Activated CD4-positive, alpha-beta T cell treated with anti-CD3 and anti-CD28 coated beads for 24 hours (primary cell): ENCODE measurements at places on chromosomes 16 and 17.

DNA sequence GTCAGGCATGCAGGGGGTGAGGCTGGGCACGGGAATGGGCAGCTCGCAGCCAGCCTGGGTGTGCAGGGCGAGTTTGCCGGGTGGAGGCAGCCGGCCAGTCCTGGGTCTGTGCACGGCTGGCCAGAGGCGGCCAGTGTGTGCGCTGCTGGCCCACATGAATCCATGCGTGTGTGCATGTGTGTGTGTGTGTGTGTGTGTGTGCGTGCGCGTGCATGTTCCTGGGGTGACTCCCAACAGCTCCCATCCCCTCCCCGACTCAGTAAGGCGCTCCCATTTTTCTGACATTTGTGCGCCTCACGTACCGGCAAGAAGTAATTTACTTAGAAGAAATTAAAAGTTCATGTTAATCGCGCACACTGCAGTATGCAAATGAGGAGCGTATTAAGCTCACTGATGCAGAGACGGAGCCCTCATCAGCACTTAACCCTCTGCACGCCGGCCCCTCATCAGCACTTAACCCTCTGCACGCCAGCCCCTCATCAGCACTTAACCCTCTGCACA, 55.4 kb upstream of the ACSF3 start:
- no peak for DNase-seq

DNA sequence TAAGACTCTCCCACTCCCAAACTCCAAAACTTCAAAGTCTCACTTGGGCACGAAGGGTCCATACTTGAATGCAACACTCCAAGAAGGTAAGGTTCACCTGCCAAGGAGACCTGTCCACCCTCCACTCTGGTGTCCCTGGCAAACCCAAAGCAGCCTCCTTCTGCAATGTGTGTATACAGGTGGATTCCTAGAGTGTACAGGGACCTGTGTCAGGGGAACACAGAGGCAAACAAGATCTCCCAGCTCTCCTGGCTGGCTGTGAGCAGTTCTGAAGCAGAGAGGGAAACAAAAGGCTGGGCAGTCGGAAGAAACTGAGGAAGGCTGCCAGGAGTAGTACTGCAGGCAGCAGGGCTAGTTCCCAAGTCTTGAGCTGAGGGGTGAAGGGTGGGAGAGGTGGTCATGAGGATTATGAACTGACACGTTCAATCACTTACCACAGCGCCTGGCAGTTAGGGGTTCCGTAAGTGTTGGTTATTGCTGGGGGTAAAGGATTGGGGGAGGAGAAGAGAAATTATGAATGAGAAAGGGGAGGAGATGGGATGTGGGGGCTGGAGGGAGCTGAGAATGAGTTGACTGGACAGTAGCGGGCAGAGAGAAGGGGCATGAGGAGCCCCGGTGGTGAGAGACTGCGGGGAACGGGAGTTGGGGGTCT, 795 bp downstream of the KCTD13 start:
- no peak for DNase-seq

DNA sequence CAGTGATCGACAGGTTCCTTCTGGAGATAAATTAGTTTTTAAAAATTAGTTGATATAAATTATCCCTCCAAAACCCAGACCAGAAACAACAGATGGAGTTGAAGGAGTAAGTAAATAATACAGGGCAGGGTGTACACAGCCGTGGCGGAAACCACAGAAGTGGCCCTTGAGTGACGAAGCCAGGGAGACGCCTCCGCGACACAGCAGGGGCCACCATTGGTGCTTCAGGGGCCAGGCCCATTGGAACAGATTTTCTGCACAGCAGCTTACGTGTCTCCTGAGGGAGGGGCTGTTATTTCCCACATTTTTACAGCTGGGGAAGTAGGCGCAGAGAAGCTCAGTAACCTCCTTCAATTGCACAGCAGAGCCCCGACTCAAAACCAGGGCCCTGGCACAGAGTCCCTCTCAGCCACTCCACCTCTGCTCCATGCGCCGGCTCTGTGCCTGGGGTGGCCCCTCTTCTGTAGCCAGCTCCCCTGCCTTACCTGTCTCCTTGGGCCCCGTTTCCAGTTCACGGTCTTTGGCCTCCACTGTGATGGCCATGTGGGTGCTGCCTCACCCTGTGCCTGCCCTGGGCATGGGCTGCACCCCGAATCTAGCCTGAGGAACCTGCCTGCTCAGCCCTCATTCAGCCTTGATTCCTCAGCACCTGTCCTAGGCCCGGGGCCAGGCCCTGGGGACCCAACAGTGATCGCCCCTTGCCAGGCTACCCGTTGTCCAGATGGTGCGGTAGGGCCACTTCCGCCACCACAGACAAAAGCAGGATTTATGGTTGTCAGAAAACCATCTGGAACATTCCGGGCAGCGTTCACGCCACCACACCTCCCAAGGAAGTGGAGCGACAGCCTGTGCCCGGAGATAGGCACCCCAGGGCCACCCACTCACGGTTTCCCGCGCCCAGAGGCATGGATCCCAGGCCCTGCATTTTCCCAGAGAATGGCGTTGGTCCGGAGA, 128.5 kb upstream of the GSE1 start:
- no peak for DNase-seq

DNA sequence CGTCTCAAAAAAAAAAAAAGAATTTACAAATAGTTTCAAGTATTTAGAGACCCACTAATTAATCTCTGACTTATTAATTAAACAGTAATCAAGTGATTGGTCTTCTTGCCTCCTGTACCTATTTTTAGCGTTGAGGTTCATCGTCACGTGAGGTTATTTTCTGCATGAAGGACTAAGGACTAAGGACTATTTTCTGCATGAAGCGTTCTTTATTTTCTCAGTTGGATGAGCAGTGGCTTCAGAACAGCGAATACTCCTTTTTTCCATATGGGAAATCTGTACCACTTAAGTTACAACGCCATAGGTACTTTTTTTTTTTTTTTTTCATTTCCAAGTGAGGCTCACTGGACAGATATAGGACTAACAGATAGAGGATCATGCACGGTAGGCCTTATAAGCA, 224.9 kb downstream of the CNTNAP4 start:
- no peak for DNase-seq

DNA sequence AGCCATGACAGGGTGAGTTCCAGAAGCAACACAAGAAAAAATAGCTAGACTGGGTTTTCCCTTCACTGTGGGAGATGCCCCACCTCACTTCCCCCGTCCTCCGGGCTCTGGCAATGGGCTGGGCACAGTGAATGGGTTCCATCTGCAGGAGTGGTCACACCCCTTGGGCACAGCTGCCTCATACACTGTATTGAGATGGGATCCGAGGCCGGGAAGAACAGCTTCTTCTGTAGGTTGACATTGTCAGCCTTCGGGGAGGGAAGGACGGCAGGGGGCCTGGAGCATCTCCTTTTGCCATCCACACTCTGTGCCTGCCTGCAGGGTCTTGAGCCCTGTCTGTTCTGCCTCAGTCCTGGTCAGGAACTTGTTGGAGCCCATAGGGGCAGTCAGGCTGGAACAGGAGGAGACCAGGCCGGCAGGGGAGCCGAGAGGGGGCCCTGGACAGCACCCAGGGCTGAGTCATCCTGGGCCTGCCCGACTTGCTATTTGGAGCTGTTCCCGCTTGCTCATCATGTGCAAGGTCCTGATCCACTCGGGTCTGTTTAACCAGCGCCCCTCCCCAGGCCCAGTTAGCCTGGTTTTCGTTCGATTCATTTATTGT, 286.7 kb downstream of the SEC14L1 start:
- DNase-seq, result no peak
